ENCODE measurements at places on chromosomes 6 and 20. TPM values are rescaled to one million over a fixed set of nuclear protein-coding genes. Genes with fewer than 3 reads are reported as not detected.
A peak's percentile ranks its signal among the peaks of the same experiment; 100 is the strongest.

Gene ANGPT4
- 0.17 TPM for total RNA-seq

Gene ARMC2
- total RNA-seq = 2.7 TPM

Gene PRR18
- 0.08 TPM for total RNA-seq

Gene HDGFL1
- not detected for total RNA-seq

- DNase-seq = no peak
These were observed 104.0 kb downstream of the TFAP2A start for GRCh38 chr6:10310826-10311225.

DNA sequence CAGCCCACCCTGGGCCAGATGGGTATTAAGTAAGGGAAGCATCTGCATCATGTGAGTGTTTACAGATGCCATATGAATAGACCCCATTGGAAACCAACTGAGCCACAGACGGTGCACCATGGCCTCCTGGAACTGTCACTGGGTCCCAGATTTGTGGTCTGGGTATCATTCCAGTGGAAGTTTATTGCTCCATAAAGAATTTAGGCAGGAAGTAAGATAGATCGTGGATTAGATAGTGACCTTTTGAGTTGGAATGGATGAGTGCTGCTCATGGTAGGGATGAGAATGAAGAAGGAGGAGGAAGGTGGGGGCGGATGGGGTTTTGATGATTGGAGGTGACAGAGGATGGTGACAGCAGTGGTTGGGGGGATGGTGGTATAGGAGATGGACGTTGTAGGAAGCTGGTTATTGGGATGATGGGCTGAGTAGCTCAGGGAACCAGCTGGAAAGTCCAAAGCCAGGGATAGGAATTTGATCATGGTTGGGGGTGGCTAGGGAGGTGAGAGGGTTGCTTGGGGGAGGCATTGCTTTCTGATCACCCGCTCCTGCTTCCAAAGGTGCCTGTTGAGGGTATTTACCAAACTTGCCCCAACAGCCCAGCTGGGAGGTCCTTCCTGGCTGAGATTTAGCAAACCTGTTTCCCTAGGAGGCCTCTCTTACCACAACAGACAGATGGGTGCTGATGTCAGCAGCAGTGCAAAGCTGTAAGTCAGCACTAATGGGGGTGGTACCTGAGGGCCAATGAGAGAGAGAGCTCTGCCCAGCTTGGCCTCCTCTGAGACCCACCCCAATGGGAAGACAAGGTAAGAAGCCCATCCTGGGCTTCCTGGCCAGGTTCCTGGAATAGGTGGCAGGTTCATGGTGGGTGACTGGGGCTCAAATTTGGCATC is 78.0 kb downstream of the VEGFA start:
- DNase-seq = no peak

- DNase-seq = no peak
These were observed 20.0 kb downstream of the BRPF3 start for GRCh38 chr6:36216559-36216958.

- no peak for DNase-seq
These were observed 839.9 kb downstream of the MAFB start for GRCh38 chr20:39849171-39849570.

- DNase-seq = no peak
These were observed 18.3 kb downstream of the C20orf173 start for GRCh38 chr20:35510951-35511735.

DNA sequence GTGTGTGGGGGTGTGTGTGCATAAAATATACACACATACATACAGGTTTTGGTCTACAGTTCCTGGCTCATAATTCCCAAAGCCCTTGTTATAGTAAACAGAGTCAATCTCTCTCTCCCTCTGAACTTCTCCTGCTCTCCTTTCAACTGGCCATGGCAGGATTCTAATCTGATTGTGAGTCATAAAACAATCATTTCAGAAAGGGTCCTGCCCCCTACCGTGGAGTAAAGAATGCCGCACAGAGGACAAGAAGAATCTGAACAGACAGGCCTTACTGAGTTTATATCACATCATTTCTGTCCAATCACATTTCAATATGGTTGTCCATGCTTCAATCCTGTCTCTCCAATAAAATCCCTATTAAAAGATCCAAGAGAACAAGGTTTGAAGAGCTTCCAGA is 416.9 kb downstream of the FRK start:
- no peak for DNase-seq

GRCh38 chr6:26156105-26156849 is 69.0 kb downstream of the HFE start:
- peak; percentile 80 for DNase-seq

DNA sequence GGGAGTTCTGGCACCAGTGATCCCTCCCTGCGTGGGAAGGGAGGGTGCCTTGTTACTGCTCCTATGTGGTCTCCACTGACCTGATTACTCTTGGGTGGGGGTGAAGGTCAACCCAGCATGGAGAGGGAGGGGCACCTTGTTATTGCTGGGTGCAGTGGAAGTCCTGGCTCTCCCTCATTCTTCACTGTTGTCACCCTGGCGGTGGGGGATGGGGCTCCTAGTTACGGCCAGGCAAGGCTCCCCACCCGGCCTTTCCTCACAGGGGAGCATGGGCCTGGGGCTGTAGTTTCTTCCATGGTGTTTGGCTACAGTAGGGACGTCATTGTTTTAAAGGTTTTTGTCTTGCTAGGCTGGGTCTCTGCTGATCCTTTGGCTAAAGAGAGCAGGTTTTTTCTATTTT is 40.8 kb downstream of the PACSIN1 start:
- peak; percentile 29 for DNase-seq

GRCh38 chr6:40394381-40394780 is 192.8 kb downstream of the LRFN2 start:
- no peak for DNase-seq

DNA sequence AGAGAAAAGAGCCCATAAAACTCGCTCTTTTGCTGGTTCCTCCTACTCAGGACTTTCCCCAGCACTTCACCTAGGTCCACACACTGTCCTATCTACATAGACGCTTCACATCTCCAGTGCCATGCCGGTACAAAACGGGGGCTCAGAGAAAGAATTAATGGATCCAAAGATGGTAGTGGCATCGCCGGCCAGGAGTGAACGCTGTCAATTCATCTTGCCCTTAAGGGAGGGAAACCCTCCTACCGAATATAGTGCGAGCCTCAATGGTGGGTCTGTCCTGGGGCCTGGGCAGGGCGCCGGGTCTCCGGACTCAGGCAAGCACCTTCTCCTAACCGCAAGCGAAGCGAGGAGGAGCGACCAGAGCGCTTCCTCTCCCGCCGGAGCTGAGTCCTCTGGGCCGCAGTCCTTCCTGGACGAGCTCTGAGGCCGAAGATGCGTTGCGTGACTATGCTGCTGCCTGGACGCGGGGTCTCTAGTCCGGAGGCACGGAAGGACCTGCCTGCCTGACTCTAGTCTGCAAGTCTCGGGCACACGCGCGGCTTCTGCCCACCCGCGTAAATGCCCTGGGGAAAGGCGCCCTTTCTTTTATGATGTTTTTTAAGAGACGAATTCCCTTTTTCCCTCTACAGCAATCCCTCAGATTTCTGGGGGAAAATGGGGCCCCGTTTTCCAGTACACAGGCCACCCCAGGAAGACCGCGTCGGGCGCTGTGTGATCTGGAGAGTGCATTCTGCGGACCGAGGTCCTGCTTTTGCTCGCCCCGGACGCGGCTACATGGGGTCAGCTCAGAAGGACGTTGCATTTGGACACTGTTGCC is 100.1 kb upstream of the PRDM1 start:
- peak; percentile 73 for DNase-seq

GRCh38 chr6:160348223-160349019 is at the start of gene SLC22A3:
SLC22A3 (plus strand) TSS chr6:160348378; CDS start chr6:160348420, 42 bp downstream.
- peak; percentile 72 for DNase-seq

Data from GM23338 (cell line).